ENCODE measurements at places on chromosomes 7 and 10. TPM values are rescaled to one million over a fixed set of nuclear protein-coding genes. Genes with fewer than 3 reads are reported as not detected.

RPEL1 gene
- polyA plus RNA-seq = not detected

EEPD1 gene
- 5.5 TPM for polyA plus RNA-seq

UPF2 gene
- polyA plus RNA-seq = 9.3 TPM

TRPV5 gene
- polyA plus RNA-seq = not detected

CTAGE4 gene
- 3.2 TPM for polyA plus RNA-seq

ST8SIA6 gene
- polyA plus RNA-seq = 0.13 TPM

PRPS1L1 gene
- polyA plus RNA-seq = not detected

ZNF467 gene
- 2.9 TPM for polyA plus RNA-seq

GNAT3 gene
- polyA plus RNA-seq = not detected

FAM131B gene
- 0.16 TPM for polyA plus RNA-seq

VSTM4 gene
- 1.2 TPM for polyA plus RNA-seq

VENTX gene
- polyA plus RNA-seq = 0.12 TPM

WNT2 gene
- polyA plus RNA-seq = 0.02 TPM

TOMM7 gene
- polyA plus RNA-seq = 87.5 TPM

FBXL13 gene
- not detected for polyA plus RNA-seq

NUTM2E gene
- polyA plus RNA-seq = 0.13 TPM

CRTAC1 gene
- polyA plus RNA-seq = 1.4 TPM

CDNF gene
- polyA plus RNA-seq = 0.81 TPM

STRIP2 gene
- 1.0 TPM for polyA plus RNA-seq

NOS3 gene
- polyA plus RNA-seq = 4.9 TPM

CYP2E1 gene
- 19.3 TPM for polyA plus RNA-seq

CDC14C gene
- not detected for polyA plus RNA-seq

IFIT2 gene
- polyA plus RNA-seq = 0.94 TPM

PLEKHS1 gene
- polyA plus RNA-seq = 0.05 TPM

CYP2C19 gene
- polyA plus RNA-seq = 3.0 TPM

GPER1 gene
- 1.1 TPM for polyA plus RNA-seq

PDK4 gene
- 31.7 TPM for polyA plus RNA-seq

ACTA2 gene
- polyA plus RNA-seq = 713 TPM

KIAA1549 gene
- polyA plus RNA-seq = 0.20 TPM

ERVW-1 gene
- not detected for polyA plus RNA-seq

Data from esophagus (tissue), 2 donors.